ENCODE measurements at places on chromosomes 11 and 22.
A peak's percentile ranks its signal among the peaks of the same experiment; 100 is the strongest.

DNA sequence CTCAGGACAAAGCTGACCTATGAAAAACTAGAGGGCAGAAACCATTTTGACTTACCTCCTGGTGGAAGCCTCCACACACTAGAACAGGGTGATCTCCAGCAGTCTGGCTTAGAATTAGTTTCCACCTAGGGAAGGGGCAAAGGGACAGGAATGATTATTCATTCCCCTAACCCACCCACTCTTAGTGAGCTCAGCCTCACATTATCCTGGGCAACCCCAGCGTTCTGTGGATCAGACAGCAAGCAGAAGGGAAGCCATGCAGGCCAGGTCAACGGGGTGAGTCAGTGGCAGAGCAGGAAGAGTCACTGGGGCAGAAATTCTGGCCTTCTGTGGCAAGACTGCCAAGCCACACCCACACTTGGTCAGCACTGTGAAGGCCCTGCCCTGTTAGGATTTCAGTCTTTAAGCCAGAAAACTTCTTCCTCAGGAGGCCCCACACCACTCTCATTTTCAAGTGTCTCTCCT lies 10.5 kb downstream of the NUMA1 start:
- no peak for DNase-seq

- DNase-seq = no peak
These were observed 124.7 kb downstream of the CADM1 start for GRCh38 chr11:115379528-115379927.

- DNase-seq = no peak
These were observed 148.3 kb downstream of the JRKL start for GRCh38 chr11:96538104-96538503.

GRCh38 chr11:23112987-23113886 lies 253.0 kb upstream of the CCDC179 start:
- no peak for DNase-seq

- DNase-seq = peak; percentile 37
These were observed 26.4 kb downstream of the LRFN4 start for GRCh38 chr11:66883016-66883965.

DNA sequence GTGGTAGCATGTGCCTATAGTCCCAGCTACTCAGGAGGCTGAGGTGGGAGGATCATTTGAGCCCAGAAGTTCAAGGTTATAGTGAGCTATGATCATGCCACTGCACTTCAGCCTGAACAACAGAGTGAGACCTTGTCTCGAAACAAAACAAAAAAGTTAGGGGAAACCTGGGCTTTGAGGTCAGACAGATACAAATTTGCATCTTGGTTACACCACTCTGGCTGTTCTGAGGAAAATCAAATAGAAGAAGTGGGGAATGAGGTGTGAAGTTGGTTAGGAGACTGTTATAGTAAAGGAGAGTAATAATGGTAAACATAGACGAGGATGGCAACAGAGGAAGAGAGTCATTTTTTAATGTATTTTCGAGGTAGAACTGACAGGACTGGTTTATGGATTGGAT lies 62.6 kb downstream of the PPME1 start:
- DNase-seq = no peak

GRCh38 chr22:17580441-17581031 lies 17.2 kb downstream of the SLC25A18 start:
- DNase-seq = no peak

- no peak for DNase-seq
These were observed 1.9 kb upstream of the DEPDC7 start for GRCh38 chr11:33013755-33014154.

GRCh38 chr11:106461839-106462545 lies 384.5 kb downstream of the AASDHPPT start:
- no peak for DNase-seq

DNA sequence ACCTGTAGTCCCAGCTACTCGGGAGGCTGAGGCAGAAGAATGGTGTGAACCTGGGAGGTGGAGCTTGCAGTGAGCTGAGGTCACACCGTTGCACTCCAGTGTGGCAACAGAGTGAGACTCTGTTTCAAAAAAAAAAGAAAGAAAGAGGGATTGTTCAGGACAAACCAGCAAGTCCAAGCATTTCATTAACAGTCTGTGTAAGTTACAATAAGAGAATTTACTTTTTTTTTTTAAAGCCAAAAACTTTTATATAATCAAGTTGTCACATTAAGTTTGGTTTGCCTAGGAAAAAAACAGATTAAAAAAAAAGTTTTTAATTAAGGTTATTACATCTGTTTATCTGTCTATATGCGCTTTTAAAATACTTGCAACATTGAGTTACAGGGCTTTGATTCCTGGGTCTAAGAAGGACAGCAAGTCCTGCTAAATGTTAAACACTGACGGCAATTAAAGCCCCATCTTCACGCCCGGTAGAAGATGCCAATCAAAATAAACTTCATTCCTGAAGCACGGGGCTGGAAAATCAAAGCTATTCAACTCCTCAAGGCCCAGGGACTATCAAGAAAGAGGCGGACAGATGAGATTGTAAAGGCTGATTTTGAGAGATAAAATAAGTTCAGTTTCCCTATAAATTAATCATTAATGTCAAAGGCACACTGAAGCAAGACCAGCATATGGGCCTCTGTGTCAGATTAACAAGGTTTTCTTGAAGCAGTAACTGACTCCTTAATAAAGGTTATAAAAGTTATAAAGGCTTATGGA lies 10.7 kb downstream of the TMEM138 start:
- no peak for DNase-seq

DNA sequence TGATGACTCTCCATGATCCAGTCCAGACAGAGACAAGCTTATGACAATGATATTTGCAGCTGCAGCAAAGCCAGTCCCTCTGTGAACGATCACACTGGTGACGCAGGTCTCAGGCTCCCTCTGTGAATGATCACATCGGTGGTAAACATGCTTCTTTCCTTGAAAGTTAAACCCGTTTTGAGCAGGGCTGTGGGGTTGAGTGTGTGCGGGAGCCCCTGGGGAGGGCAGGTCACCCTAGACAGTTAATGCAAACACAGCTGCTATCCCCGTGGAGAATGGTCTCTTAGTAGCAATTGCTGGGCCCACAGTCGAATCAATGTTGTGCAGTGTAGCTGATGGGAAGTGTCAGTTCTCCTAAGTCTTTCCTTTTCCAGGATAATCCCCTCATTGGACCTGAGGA lies 71.0 kb upstream of the KIRREL3 start:
- DNase-seq = no peak

- peak; percentile 39 for DNase-seq
These were observed 741 bp upstream of the MTA2 start for GRCh38 chr11:62602141-62603071.

DNA sequence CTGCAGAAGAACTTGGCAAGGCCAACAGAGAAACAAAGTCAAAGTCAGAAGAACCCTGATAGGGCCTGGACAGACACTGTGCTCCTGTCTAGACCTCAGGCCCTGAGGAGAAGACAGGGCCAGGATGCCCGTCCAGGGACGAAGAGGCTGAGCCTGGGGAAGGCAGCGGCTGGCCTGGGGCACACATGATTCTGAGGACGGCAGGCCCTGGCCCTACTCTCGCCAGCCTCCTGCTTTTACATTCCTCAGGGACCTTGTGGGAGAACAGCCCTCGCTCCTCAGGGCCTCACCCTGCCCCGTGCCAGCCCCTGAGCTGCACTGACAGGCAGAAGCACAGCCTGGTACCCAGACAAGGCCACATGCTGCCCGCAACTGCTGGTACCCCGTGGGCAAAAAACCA lies 43.6 kb upstream of the TTLL12 start:
- no peak for DNase-seq

GRCh38 chr22:40256516-40256915 lies 78.8 kb downstream of the TNRC6B start:
- no peak for DNase-seq

DNA sequence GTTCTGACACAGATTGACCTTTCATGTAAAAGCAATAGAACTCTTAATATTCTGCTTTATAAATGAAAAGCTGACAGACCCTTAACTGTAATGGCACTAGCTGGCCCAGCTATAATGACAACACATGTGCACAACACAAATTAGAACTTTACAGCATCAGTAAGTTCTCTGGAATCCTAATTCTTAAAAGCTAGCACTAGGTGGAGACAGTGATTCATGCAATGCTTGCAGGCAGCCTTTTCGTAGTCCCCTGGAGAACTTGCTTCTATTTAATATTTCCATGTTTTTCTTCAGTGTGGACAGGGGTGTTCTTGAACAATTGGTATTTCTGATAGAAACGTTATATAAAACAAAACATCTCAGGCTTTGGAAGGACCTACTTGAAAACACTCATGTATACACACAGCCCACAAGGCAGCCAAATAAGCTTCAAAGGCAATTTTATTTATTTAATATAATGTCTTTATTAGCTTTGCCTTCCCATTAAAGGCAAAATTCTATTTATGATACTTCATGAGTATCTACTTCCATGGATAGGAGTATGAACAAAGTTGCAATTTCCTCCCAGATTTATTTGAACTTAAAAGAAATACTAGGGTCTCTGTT lies 374.3 kb upstream of the MPPED2 start:
- DNase-seq = no peak

DNA sequence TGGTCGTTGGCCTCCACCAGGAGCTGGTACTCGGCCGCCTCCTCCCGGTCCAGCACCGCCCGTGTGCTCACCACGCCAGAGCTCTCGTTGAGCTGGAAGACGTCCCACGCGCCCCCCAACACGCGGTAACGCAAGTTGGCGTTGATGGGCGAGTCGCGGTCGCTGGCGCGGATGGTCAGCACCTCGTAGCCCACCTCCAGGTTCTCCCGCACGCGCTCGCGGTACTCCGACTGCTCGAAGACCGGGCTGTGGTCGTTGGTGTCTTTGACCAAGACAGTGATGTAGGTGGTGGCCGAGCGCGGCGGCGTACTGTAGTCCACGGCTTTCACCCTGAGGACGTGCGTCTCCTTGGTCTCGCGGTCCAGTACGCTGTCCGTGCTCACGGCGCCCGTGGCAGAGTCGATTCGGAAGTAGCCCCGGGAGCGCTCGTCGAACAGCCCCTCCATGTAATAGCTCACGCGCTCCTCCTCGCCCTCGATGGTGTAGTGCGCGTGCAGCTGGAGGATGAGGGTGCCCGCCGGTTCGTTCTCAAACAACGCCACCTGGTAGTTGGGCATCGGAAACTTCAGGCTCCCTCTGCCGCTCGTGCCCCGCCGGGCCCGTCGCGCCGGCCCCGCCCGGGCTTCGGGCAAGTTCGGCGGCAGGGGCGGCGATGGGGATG lies 1.4 kb downstream of the CELSR1 start:
- DNase-seq = no peak

DNA sequence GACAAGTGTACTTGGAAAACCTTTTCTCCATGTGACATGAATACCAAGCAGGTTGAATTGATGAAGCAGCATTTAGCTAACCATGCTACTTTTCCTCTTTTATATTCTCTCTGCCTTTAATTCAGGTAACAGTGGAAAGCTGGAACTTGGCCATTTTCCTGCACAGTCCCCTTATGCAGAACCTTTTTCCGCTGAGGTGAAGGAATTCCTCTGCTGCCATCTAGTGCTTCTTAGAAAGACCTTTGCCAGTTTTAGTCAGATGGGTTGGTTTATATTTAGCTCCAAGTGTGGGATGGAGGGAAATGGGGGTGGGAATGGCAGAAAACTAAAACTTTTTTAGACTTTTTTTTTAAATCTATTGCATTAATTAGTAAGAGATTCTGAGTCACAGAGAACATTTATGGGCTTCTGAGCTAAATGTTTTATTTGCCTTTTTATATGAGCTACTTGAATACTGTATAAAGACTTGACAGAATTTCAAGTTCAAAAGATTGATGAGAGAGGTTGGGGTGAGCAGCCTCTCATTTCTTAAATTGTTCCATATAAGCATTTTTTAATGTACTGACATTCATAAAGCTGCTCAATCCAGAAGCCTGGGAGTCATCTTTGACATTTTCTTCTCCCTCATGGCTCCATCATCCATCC lies 153.9 kb upstream of the ZC3H12C start:
- DNase-seq = no peak

DNA sequence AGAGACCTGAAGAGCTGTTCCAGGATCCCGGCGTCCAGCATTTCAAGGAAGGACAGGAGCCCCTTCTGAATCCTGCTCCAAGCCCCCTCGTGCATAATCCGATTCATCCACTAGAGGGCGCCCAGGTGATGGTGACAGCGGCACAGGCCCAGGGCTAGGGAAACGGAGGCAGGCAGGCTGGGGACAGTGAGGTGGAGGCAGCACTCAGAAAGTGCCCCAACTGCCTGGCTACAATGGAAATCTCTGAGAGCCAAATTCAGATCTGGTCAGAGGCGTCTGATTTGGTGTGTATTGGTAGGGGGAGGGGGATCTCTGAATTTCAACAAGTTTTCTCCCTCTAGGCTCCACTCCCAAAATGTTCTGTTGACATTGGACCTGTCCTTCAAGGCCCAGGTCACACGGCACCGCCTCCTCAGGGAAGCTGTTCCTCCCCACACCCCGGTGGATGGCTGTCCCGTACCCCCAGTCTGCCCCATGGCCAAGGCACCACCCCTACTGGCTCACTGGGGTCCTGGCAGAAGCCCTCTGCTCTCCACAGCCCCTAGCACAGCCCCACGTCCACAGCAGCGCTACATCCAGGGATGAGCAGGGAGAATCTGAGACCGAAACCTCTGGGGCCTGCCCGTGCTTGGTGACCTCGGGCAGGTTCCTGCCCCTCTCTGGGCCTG lies 142.9 kb downstream of the CRYBB2 start:
- DNase-seq = peak; percentile 49

DNA sequence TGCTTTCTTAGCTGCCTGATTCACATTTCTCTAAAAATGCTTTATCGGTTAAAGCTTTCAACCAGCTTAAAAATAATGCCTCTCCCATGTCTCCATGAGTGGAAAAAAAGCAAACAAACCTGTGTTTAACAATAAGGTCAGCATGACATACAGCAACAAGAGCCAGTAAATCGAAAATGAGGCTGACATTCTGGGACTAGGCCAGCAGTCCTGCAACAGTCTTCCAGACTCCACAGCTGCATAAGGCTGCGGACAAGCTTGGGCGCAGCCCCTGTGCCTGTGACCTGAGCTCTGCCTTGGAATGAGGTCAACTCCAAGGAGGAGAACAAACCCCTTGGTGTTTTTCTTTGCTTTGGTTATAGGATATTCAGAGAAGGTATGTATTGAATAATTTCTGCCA lies 95.5 kb downstream of the PGR start:
- DNase-seq = no peak

GRCh38 chr22:27416511-27417420 lies 384.8 kb downstream of the MN1 start:
- DNase-seq = no peak

DNA sequence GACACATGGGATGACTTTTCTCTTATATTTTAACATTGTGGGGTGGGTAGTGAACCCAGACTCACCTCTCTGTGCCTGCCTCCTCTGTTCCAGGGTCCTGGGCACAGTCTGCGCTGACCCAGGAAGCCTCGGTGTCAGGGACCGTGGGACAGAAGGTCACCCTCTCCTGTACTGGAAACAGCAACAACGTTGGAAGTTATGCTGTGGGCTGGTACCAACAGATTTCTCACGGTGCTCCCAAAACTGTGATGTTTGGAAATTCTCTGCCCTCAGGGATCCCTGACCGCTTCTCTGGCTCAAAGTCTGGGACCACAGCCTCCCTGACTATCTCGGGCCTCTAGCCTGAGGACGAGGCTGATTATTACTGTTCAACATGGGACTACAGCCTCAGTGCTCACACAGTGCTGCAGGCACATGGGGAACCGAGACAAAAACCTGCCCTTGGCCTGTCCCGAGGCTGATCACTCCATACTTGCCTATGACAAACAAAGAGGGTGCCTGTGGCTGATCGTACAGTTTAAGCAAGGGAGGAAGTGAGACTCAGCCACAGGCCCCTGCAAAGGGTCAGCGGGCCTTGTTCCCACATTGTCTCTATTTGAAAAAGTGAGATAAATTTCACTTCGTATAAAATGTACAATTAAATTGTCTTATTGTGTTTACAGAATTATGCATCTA lies 43.7 kb upstream of the TOP3B start:
- DNase-seq = no peak

GRCh38 chr11:1303126-1303821 lies 6.2 kb downstream of the TOLLIP start:
- DNase-seq = no peak

- DNase-seq = no peak
These were observed at the start of gene CD248 for GRCh38 chr11:66316849-66317251. Gene CD248, minus strand, starts transcription at chr11:66317044. Its CDS starts 17 bp downstream, at chr11:66317027.

All from CD4-positive, alpha-beta T cell treated with Interleukin-6 at 100 ng/mL for 8 hours (primary cell).